ENCODE measurements at places on chromosomes 5 and 9.

- DNase-seq: no peak
Measured at GRCh38 chr9:116750510-116750909, 63.4 kb downstream of the TRIM32 start.

- DNase-seq: no peak
Measured at GRCh38 chr5:37226377-37226776, 22.8 kb downstream of the CPLANE1 start.

DNA sequence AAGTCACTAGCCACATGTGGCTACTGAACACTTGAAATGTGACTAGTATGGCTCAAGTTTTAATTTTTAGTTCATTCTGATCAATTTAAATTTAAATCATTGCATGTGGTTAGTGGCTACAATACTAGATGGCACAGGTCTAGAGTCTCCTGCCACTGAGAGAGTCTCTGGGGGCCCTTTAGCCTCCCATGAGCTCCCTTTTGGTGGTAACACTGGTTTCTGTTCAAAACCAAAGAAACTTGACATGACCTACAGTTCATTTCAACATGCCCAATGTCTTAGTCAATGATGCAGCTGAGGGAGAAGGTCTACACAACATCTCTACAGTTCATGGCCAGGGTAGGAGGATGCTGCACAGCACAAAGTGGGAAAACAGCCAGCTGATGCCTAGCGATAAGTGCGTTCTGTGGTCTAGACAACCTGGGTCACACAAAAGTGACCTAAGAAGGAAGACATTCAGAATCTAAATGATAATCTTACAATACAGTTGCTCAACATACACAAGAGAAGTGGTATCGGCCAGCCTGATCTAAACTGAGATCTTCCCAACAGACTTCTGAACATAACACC, 121.0 kb downstream of the AUH start:
- DNase-seq: no peak

GRCh38 chr5:111043712-111044506, 27.6 kb upstream of the TSLP start:
- DNase-seq: no peak

Measured in left ventricle myocardium superior (tissue), 1 donor.